Kidney glomerular epithelial cell (primary cell): ENCODE measurements at places on chromosomes 11 and 22.

DNA sequence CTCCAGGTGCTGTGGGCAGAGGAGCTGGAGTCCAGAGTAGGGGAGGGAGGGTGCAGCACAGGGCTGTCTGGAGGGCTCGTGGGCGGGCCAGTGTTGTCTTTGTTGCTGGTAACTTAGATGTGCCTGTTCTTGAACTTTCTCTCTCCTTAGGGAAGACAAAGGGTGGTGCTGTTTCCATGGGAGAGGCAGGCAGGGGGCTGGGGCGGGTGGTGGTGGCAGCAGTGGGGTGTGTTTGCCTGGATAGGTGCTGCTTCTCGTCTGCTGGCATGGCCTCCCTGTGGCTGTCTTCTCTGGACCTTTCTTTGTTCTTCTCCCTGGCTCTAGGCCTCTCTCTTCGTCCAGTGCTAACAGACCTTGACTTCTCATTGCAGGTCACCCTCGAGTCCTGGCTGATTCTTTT is 8.5 kb downstream of the SIDT2 start:
- DNase-seq, result no peak

- DNase-seq, result no peak
These were observed 22.9 kb downstream of the MS4A6E start for GRCh38 chr11:60349990-60350389.

GRCh38 chr11:15539645-15540044 is 424.9 kb downstream of the INSC start:
- DNase-seq, result no peak

DNA sequence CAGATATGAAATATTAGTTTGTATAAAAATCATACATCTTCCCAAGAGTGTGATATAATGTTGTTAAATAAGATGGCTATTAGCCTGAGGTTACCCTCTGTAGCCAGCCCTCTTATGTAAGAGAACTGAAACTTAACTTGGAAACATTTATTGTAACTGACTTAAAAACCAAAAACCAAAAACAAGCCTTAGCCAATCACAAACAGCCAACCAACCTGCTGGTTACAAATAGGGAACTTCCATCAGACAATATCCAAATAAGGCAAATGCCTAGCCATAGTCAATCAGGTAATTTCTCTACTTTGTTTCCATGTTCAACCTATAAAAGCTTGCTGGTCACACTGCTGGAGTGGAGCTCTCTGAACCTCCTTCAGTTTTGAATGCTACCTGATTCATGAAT is 14.1 kb downstream of the KBTBD3 start:
- DNase-seq, result no peak

DNA sequence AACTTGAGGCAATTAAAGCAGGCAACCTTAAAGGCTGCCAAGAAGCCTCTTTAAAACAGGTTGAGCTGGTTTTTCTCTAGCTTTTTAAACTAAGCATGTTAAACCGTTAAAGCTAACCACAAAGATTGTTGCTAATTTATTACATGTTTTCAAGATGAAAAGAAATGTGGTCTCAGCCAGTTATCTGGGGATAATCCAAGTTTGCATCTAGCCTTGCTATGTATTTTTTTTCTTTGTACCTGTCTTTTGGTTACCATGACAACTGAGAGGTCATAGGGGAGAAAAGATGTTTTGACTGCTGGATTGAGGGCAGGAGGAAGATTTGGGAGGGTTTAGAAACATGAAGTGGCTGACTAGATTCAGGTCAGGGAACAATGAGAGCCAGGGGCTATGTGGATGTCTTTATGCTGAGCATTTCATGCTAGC is 19.2 kb upstream of the PGM2L1 start:
- peak; percentile 10 for DNase-seq

GRCh38 chr11:121553389-121553788 is 100.6 kb upstream of the SORL1-AS1 start:
- no peak for DNase-seq

- peak; percentile 68 for DNase-seq
These were observed 458.3 kb downstream of the METTL15 start for GRCh38 chr11:28566339-28567089.

GRCh38 chr11:114987186-114987760 is 308.9 kb downstream of the NXPE2 start:
- no peak for DNase-seq

DNA sequence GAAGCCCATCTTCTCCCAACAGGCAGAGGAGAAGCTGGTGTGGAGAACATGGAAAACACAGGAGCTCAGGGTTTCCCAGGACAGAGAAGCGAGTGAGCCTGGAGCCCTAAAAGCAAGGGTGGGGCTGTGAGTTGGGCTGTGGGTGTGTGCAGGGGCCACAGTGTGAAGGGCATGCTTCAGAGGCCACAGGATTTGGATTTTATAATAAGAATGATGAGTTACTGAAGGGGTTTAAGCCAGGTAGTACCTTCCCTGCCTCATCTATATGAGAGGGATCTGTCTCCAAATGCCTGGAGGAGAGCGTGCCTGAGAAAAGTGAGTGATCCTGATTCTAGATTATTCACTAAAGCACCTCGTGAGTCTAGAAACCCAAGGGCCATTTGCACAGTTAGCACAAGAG is 106.8 kb downstream of the VPREB1 start:
- DNase-seq, result no peak

DNA sequence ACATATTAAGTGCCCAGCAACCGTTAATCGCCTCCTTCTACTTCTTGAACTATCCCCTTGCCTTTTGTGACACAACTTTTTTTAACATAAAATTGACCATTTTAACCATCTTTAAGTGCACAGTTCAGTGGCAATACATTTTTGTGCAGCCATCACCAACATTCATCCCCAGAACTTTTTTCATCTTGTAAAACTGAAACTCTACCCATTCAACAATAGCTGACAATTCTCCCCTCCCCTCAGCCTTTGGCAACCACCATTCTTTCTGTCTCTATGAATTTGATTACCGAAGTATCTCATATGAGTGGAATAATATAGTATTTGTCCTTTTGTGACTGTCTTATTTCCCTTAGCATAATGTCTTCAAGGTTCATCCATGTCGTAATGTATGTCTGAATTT is 66.0 kb downstream of the MICAL2 start:
- no peak for DNase-seq

DNA sequence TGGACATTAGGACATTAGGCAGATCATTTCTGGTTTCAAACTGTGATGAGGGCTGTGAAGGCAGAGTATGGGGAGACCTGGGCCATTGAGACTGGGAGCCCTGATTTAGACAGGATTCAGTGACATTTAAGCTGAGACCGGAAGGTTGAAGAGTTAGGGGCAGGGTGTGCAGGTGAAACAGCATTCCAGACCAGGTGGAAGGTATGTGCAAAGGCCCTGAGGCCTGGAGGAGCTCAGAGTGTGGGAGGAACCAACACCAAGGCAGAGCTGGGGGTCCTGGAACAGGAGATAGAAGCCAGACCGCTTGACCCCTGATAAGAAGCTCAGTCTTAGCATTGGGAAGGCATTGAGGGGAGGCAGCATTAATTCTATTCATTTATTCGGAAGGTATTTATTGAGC is 32.5 kb downstream of the ZC3H7B start:
- DNase-seq, result no peak

DNA sequence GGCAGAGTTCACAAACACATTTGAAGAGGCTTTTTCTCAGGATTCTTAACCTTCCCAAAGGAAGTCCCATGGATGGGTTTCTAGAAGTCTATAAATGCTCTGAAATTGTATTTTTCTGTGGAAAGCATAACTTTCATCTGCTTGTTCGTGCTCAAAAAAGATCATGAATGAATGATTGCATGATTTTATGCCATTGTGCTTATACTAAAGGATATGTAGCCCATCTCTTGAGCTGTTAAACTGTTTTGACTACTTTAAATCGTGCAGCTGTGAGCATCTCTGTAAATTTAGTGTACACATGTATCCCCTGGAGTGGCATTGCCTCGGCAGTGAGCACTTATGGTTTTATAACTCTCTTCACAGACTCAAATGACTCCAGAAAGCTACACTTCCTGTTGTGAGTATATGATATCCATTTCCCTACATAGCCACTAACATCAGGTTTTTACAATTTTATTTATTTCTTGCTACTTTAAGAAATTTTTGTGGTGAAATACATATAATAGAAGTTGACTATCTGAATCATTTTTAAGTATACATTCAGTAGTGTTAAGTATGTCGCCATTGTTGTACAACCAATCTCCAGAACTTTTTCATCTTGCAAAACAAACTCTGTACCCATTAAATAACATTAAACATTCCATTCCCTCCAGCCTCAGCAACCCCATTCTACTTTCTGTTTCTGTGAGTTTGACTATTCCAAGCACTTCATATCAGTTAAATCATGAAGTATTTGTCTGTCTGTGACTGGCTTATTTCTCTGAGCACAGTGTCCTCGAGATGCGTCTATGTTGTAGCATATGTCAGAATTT is 8.0 kb downstream of the NEAT1 start:
- DNase-seq, result no peak

- DNase-seq, result no peak
These were observed 192.4 kb upstream of the NTM start for GRCh38 chr11:131178020-131178419.

GRCh38 chr11:77073328-77074001 is 6.7 kb downstream of the CAPN5 start:
- peak; percentile 6 for DNase-seq

- DNase-seq, result no peak
These were observed 125.0 kb downstream of the KCNC1 start for GRCh38 chr11:17859552-17859951.

- DNase-seq, result no peak
These were observed 5.3 kb downstream of the TYR start for GRCh38 chr11:89182773-89183518.

- DNase-seq, result no peak
These were observed 2.4 kb downstream of the BSX start for GRCh38 chr11:122979103-122979814.

DNA sequence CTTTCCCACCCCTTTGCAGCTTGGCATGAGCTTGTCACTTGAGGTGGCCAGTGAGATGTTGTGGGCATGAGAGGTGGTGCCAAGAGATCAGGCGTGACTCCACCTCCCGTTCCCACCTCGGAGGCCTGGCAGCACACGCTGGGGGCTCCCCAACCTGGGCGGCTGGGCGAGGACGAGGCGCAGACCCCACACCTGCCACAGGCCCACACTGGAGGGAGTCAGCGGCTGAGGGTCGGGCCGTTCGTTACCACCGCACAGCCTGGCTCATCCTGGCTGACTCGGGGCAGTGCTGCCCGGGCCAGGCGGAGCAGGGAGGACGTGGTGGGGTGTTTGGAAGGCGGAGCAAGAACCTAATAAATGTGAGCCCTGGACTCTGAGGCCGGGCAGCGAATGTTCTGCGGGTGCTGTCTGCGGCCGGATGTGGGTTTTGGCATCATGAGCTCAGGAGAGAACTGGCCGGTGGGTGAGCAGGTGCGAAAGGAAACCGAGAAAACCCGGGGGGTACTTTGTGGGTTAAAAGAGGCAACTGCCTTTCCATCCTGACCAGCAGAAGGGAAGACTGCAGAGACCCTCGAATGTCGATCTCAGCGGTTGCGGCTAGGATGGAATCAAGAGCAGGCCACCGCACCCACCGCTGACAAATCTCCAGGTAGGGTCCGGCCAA is 10.2 kb upstream of the IFITM3 start:
- no peak for DNase-seq

DNA sequence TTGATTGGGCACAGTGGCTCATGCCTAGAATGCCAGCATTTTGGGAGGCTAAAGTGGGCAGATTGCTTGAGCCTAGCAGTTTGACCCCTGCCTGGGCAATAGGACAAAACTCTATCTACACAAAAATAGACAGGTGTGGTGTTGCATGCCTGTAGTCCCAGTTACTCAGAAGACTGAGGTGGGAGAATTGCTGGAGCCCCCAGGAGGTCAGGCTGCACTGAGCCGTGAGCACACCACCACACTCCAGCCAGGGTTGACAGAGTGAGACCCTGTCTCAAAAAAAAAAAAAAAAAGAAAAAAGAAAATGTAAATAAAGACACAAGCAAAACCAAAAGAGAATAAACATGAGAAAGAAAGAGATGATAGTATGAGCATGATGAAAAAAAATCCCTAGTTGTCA is 802.4 kb upstream of the ANO3 start:
- no peak for DNase-seq

- peak; percentile 62 for DNase-seq
These were observed 36.9 kb upstream of the LINC01488 start for GRCh38 chr11:69444381-69445130.

- no peak for DNase-seq
These were observed 31.2 kb downstream of the KCNJ1 start for GRCh38 chr11:128835741-128836430.

GRCh38 chr11:47991266-47991830 is 11.0 kb downstream of the PTPRJ start:
- peak; percentile 56 for DNase-seq

DNA sequence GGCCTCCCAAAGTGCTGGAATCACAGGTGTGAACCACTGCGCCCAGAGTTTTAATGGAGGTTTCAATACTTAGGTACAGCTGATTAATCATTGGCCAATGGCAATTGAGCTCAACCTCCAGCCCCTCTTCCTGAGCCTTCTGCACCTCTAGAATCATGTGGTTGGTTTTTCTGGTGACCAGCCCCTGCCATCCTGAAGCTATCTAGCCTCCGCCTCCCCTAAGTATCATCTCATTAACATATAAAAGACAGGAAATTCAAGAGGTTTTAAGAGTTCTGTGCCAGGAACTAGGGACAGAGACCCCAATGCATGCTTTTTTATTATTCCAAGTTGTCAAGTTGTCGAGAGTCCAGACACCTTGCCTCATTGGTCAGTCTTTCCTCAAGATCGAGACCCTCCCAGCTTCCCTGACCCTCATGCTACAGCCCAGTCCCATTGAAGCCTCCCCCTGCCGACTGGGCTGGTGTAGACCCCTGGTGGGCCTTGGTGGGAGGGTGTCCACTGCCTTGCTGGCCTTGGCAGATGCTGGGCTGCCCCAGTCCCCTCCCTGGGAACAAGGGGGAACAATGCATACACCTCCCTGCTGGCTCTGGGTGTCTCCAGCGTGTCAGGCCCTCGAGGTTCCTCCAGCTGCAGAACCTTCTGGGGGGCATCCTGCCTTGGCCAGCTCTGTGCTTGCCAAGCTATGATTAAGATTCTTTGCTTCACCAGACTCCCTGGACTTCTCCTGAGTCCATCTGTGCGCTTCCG is 148.0 kb downstream of the CTTN start:
- DNase-seq, result no peak

DNA sequence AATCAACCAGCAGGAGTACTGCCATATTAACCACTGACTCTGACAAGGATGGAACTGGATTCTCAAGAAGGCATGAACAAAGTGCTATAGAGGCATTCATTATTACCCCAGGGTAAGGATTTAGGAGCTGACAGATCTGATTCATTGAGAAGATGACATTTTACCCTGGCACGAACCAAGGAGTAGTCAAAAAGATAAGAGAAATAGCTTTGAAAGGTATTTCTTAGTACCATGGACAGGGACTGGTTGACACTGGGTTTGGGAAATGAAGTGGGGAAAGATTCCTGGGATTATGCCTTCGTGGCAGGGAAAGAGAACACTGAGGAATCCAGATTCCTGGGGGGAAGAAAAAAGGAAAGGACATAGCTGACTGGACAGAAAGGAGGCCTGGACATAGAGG is 5.1 kb upstream of the SAAL1 start:
- no peak for DNase-seq

GRCh38 chr11:35275786-35276170 is 136.8 kb downstream of the CD44 start:
- DNase-seq, result no peak

GRCh38 chr11:2694995-2695939 is 4.5 kb downstream of the KCNQ1OT1 start:
- DNase-seq, result no peak
